Stimulated activated CD4-positive, alpha-beta T cell treated with anti-CD3 and anti-CD28 coated beads, Interleukin-4, amount 100 ng/mL, for 48 hours (primary cell): ENCODE measurements at places on chromosomes 16 and 17.

- no peak for DNase-seq
These were observed 75.4 kb upstream of the SDK2 start for GRCh38 chr17:73719588-73720071.

- no peak for DNase-seq
These were observed at the start of gene CX3CL1 for GRCh38 chr16:57372372-57373116. TSS of gene CX3CL1 (plus strand) at chr16:57372490. CDS start at chr16:57372569, 79 bp downstream.

DNA sequence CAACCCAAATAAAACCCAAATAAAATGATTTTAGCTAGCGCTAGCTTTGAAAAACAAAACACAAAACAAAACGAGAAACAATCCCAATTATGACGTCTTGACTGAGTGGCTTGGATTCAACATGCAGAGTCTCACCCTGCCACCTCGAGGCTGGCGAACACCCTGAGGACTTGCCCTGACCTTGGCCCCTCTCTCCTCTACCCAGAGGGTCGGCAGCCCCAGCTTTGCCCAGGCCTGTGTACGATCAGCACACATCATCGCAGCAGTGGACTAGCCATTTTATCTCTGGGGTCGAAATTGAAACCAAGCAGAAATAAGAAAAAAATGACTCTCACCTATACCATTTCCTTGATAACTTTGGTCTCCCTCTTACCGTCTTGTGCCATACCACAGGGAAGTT lies 4.9 kb downstream of the JMJD6 start:
- no peak for DNase-seq

DNA sequence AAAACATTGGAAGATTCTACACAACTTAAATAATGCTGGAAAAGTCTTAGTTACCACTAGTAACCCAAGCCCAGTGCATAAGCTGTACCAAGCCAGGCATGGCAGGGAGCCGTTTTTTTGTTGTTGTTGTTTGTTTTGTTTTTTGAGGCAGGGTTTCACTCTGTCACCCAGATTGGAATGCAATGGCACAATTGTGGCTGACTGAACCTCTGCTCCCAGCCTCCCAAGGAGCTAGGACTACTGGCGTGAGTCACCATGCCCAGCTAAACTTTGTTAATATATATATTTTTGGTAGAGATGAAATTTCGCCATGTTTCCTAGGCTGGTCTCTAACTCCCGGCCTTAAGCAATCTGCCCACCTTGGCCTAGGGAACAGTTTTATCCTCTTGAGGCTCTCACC lies 564 bp upstream of the TMIGD1 start:
- DNase-seq: no peak

DNA sequence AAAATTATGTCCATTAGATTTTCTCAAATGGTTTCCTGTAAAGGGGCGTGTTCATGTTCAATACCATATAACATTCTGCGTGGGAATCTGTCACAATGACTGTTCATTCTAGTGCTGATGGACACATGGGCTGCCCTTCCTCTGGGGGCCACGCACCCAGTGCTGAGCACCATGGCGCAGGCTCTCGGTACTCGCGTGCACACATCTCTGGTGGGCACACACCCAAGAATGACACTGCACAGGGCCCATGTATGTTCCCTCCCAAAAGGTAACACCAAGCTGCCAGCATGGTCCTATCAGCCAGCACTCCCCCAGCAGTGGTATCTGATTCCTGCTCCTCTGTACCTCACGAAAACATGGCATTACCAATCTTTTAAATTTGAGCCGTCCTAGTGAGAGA lies 13.7 kb downstream of the B9D1 start:
- no peak for DNase-seq

DNA sequence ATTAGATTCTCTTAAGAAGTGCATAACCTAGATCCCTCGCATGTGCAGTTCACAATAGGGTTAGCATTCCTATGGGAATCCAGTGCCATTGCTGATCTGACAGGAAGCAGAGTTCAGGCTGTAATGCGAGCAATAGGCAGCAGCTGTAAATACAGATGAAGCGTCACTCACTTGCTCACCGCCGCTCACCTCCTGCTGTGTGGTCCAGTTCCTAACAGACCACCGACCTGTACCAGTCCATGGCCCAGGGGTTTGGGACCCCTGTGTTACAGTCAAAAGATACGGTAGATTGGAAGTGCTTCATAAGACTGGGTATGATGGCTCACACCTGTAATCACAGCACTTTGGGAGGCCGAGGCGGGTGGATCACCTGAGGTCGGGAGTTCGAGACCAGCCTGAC lies 2.8 kb downstream of the STAT5A start:
- DNase-seq: no peak

- no peak for DNase-seq
These were observed 5.4 kb upstream of the BBS2 start for GRCh38 chr16:56525236-56525635.

DNA sequence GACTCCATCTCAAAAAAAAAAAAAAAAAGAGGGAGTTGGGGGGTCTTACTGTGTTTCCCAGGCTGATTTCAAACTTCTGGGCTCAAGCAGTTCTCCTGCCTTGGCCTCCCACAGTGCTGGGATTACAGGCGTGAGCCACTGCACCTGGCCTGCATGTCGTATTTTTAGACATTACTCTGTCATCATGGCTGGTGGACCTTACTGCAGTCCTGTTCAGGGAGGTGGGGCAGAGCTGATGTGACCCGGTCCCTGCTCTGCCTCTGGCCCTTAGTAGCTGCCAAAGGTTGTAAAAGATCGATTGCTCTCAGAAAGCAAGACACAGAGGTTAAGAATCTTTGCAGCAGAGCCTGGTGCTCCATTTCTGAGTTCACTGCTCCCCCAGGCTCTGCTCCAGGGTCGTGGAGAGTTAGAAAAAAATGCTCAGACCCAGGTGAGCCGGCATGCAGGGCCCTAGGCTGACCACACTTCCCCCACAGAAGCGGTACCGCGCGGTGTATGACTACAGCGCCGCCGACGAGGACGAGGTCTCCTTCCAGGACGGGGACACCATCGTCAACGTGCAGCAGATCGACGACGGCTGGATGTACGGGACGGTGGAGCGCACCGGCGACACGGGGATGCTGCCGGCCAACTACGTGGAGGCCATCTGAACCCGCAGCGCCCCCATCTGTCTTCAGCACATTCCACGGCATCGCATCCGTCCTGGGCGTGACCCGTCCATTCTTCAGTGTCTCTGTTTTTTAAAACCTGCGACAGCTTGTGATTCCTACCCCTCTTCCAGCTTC lies 7.1 kb upstream of the LASP1NB start:
- DNase-seq: no peak

- no peak for DNase-seq
These were observed 168.3 kb downstream of the SLC39A11 start for GRCh38 chr17:72924196-72924595.

DNA sequence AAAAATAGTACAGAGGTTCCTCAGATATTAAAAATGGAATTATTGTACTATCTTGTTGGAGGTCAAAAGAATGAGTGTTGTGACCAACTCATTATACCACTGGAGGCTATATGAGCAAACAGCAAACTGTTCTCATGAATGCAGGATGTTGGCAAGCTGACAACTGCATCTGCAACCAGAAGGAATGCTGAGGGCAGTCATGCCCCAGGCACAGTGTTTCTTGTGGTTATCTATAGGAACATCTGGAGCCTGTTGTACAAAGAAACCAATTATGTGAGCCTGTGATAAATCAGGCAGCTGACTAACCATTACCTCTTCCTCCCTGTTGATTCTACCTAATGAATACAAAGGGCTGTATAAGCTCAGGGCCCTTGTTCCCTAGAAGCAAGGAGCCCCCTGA lies 2057.1 kb downstream of the TP53TG3F start:
- DNase-seq: no peak

GRCh38 chr16:80738521-80738920 lies 65.9 kb downstream of the CDYL2 start:
- DNase-seq: no peak

DNA sequence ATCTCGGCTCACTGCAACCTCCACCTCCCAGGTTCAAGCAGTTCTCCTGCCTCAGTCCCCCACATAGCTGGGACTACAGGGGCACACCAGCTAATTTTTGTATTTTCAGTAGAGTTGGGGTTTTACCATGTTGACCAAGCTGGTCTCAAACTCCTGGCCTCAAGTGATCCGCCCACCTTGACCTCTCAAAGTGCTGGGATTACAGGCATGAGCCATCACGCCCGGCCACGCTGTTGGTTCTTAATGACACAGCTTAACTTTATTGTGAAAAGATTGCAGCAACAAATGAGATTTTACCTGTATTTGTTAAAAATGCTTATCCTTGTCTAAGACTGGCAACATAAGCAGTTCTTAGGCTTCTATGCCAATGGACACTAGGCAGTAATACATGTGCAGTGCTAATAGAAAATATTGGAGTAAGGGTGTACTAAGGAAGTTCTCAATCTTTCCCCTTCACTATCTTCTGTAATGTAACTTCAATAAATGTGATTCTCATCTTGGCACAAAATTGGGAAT lies 2.9 kb downstream of the UBB start:
- DNase-seq: no peak

- no peak for DNase-seq
These were observed 23.3 kb downstream of the CPNE2 start for GRCh38 chr16:57115514-57116182.

- no peak for DNase-seq
These were observed 182.1 kb downstream of the ZFHX3 start for GRCh38 chr16:72865835-72866234.

DNA sequence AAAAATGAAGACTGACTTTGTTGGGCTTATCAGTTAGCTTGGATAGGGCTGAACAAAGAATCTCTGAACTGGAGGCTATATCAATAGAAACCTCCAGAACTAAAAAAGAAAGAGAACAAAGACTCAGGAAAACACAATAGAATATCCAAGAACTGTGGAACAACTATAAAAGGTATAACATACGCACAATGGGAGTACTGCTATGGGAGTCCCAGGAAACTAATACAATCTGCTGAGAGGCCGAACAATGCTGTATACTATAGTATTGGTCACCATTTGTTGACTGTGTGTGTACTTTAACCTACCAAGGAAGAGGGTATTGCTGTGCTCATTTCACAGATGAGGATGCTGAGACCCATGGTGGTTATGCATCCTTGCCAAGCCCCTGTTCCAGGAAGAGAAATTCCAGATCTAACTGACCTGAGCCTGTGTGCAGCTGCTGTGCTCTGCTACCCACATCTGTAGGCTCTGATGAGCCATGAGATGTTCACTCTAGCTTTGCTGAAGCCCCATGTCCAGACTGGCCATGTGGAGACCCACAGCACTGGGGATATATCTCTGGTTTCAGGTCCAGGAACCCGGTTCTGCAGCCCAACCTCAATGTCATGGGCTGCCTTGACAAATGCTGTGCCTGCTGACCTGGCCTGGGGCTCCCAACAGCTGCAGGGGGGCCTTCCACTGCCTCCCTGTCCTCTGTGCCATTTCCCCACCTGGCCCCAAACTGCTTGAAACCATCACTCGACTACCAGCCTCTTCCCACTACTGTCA lies 254.3 kb upstream of the TNRC6C start:
- no peak for DNase-seq

GRCh38 chr17:6066183-6066948 lies 3.8 kb upstream of the WSCD1 start:
- DNase-seq: no peak

DNA sequence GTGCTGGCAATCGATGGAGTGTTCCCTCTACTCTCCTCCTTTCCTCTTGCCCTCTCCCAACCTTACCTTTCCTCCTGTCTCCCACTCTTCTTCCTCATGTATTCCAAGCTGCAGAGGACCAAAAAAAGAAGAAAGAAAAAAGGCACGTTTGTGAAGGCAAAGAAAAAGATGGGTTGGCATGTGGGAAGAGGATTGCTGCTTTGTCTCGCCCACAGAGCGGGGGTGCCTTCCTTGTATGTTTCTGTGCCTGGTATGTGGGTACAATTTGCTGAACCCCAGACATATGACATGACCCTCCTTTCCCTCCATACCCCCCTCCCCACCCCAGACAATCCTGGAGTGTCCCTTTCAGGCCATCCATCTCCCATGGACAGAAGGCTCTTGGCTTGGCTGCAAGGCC lies 13.1 kb upstream of the CTCF start:
- no peak for DNase-seq

GRCh38 chr17:31404028-31404949 lies 12.8 kb downstream of the RAB11FIP4 start:
- DNase-seq: no peak

DNA sequence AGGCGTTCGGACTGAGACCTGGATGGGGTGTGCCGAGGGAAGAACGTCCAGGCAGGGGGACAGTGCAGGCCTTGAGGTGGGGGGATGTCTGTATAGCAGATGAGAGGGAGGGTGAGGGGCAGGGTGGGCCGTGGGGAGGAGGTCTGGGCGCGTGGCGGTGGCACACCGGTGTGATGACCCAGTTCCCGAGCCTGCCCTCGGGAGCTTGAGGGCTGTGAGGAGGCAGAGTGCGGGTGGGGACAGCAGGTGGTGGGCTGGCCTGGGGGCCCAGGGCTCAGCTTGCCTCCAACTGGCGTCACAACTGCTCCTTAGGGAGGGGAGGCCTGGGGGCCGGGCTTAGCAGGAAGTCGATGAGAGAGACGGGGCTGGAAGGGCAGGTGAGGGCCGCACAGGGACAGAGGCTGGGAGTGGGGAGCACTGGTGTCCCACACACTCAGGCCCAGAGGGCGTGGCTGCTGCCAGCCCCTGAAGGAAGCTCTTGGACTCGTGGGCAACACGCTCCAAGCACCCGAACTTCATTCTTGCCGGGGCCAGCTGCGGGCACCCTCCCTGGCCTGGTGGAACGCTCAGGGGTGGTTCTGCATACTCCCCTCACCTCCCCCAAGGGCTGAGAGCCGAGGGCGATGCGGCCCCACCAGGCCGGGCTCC lies 6.5 kb downstream of the CACNA1H start:
- DNase-seq: no peak

- DNase-seq: no peak
These were observed 98.1 kb upstream of the SEC14L1 start for GRCh38 chr17:77042476-77043231.

- peak; percentile 75 for DNase-seq
These were observed at the start of gene FAAP100 for GRCh38 chr17:81552244-81553017. TSS of gene FAAP100 (minus strand) at chr17:81552353. CDS start at chr17:81552330, 23 bp downstream.

DNA sequence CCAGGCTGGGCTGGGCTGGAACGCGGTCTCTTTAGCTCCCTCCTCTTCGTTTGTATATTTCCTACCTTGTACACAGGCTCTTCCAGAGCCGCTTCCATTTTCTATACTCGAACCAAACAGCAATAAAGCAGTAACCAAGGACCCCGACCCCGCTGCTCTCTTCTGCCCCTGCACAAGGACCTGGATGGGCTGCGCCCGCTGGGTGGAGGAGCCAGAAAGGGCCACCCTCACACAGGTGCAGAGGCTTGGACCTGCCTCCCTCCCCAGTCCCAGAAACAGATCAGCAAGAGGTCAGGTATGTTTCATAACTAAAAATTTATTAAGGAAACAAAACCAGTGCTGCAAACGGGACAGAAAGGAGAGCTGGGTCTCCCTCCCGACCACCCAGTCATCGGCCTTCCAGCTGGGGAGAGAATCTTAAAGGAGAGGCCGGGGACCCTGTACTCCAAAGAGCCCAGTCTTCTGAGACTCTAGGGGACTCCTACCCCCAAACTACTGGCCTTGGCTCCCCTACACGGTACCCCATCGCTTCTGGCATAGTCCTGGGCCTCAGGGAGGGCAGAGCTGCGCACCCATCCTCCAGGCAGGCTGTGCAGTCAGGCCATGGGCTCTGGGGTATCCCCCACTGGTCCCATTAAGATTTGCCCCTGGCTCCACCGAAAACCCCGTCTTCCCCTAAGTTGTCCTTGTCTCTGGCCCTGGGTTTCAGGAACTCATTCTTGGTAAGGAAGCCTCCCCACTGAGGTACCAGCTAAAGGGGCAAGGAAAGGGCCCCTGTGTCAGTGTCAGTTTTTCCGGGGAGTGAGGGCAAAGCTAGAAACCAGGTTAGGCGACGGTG lies 4.9 kb downstream of the HIC1 start:
- DNase-seq: no peak

- no peak for DNase-seq
These were observed at the start of gene CHST6 for GRCh38 chr16:75495076-75495674. TSS of gene CHST6 (minus strand) at chr16:75495441. CDS start at chr16:75479828, 15,613 bp downstream.
